GM12891 (cell line): ENCODE measurements at places on chromosomes 11 and 22.

DNA sequence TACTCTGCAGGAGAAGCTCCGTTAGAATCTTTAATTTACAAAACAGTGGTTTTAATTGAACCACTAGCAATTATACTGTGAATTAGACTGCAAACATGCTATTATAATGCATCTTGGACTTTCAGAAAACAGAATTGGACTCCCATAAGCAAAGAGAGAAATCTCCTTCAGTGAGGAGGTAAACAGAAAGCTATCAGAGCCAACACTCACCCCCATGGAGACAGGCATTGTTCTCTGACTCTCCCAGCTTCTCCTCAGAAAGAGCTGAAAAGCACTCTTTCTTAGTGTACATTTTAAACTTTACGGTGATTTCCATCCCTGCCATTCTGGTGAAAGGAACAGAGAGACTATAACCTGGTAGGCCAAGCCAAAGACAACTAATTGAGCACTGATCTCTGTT, 176.9 kb downstream of the GRIA4 start:
- no peak for DNase-seq

DNA sequence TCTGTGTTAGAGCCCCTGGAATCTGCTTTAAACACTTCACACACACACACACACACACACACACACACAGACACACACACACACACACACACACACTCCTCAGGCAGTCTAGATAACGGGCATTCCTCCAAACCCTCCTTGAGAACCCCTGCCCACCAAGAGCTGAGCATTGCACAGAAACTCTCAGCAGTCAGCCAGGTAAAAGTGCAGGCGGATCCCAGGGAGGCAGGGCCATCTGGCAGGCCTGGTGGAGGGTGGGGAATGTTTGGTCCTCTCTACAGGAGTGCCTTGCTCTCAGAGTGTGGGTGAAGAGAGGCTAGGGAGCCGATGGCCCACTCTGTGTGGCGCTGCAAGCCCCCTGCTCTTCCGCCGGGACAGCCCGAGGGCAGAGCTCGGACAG, 190.2 kb downstream of the BUD13 start:
- no peak for DNase-seq

DNA sequence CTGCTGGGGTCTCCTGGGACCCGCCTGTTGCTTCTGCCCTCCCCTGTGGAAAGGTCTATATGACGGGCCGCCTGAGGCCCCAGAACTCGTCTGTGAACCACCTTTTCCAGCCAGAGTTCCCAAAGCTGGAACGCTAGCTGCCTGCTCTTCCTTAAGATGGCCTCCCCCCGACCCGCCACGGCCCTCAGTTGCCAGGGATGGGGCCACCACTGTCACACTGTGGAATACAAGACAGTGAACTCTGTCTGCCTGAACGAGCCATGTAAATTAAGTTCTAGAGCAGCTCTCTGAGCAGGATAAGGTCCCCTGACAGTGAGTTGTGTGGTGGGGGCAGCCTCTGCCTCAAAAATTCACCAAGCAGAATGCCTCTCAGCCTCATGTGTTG, 10.3 kb downstream of the CHADL start:
- DNase-seq: no peak

DNA sequence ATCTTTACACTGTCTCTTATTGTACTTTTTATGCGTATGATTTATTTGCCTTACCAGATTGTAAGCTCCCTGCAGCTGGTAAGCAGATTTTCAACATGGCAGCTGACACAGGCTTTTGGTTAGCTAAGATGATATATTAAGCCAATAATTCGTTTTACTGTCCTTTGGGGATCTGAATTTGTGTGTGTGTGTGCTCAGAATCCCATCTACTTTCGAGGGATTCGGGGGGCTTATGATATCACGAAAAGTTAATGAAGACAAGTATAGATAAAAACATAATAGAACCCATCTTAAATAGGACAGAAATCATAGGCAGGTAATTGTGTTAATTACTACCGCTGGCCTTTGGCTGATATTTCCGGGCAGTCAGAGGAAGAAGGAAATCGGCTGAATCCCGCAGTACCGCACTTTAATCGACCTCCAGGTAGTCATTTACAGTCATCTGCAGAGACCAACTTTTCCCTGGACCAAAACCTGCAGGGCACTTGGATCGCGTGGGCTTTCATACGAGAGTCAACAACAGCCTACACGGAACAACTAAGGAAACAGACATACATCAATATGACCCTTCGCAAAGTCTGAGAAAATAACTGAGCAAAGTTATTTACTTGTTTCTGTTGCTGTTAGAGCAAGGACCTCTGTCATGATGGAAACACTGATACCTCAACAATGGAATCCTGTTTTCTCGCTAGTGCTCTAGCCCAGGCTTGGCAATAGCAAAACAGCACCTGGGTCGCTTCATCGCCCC, 802 bp downstream of the KBTBD3 start:
- no peak for DNase-seq

DNA sequence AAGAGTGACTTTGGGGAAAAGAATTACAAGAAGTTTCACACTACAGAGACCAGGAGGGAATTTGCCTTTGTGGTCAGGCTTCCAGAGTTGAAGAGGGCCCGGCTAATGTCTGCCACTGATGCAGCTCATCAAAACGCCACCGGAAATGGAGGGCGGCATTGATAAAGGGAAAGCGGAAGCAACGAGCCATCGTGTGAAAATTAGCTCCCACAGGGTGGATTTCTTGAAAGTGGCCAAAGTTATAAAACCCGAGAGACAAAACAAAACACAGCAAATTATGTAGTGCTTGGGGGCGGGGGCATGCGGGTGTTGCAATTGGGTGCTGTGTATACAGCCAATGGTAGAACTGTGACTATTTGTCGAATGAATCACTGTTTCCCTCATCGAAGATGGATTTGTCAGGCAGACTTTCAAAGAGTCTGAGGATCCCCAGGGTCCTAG, 113.0 kb downstream of the ADAMTS15 start:
- no peak for DNase-seq

DNA sequence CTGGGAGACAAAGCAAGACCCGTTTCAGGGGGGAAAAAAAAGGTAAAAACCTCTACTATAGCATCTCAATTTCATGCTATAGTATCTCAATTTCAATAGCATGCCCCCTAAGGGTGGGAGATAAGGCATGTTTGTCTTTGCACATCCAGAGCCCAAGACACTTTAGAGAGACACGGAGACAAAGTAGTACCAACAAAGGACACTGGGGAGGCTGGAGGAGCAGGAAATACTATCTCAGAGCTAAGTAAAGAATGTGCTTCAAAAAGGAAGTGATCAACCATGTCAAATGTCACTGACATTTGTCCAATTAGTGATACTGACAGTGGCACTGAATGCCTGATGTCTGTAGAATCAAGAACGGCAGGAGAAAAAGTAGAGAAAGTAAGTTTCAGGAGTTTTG, 68.6 kb downstream of the RRAS2 start:
- DNase-seq: no peak
